Mesothelial cell of epicardium (in vitro differentiated cells): ENCODE measurements at places on chromosomes 16 and 17. TPM values are rescaled to one million over a fixed set of nuclear protein-coding genes. Genes with fewer than 3 reads are reported as not detected.

GRCh38 chr17:27603880-27604794 lies 26.9 kb upstream of the LGALS9 start:
- no peak overlapping the region for H3K27ac ChIP-seq
- H3K27me3 ChIP-seq, result no peaks in the 10 kb centered on the region
- DNase-seq, result no peak
- H3K36me3 ChIP-seq, result peaks cover 11% of the 10 kb centered on the region
- H3K4me1 ChIP-seq, result peaks cover 2% of the 10 kb centered on the region

The PPY gene
- not detected in 3 replicates for total RNA-seq

The ALOX15B gene
- 0.09 TPM in 1 of 3 replicates, not detected in the others for total RNA-seq

- H3K36me3 ChIP-seq, result no peaks in the 10 kb centered on the region
- peaks cover 11% of the 10 kb centered on the region for H3K4me1 ChIP-seq
- H3K27me3 ChIP-seq, result peaks cover 3% of the 10 kb centered on the region
- DNase-seq, result no peak
- H3K4me3 ChIP-seq, result no peak overlapping the region
Observed at GRCh38 chr16:50538411-50539052, 9.7 kb upstream of the NKD1 start.

GRCh38 chr17:39791111-39791992 lies 53.6 kb downstream of the GRB7 start:
- DNase-seq, result no peak
- peak overlapping the region; percentile 59 for H3K27ac ChIP-seq
- H3K4me1 ChIP-seq, result peaks cover 11% of the 10 kb centered on the region
- H3K27me3 ChIP-seq, result peaks cover 2% of the 10 kb centered on the region

The PKMYT1 gene
- 21.1 to 22.0 TPM (median 21.8 TPM) in 3 replicates for total RNA-seq

DNA sequence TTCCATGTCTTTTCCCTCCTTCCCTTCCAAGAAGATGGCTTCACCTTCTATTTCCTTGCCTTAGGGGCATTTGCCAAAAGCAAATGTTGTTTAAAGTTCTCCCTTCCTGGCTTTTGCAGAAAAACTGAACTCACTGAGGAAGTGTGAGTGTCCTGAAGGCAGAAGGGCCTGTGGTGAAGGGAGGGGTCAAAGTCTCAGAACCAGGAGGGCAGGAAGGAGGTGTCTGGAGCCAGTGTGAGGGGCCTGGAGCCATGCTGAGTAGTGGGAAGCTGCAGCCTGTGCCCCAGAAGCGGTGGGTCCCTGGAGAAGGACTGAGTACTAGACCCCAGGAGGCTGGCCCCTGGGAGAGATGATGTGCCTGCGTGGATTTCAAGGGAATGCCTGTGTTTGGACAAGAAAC lies 23.8 kb upstream of the SUPT4H1 start:
- no peak for DNase-seq
- H3K36me3 ChIP-seq, result peaks cover 3% of the 10 kb centered on the region
- peak overlapping the region; percentile 52 for H3K27ac ChIP-seq
- H3K4me1 ChIP-seq, result peaks cover 42% of the 10 kb centered on the region
- H3K4me3 ChIP-seq, result no peak overlapping the region

DNA sequence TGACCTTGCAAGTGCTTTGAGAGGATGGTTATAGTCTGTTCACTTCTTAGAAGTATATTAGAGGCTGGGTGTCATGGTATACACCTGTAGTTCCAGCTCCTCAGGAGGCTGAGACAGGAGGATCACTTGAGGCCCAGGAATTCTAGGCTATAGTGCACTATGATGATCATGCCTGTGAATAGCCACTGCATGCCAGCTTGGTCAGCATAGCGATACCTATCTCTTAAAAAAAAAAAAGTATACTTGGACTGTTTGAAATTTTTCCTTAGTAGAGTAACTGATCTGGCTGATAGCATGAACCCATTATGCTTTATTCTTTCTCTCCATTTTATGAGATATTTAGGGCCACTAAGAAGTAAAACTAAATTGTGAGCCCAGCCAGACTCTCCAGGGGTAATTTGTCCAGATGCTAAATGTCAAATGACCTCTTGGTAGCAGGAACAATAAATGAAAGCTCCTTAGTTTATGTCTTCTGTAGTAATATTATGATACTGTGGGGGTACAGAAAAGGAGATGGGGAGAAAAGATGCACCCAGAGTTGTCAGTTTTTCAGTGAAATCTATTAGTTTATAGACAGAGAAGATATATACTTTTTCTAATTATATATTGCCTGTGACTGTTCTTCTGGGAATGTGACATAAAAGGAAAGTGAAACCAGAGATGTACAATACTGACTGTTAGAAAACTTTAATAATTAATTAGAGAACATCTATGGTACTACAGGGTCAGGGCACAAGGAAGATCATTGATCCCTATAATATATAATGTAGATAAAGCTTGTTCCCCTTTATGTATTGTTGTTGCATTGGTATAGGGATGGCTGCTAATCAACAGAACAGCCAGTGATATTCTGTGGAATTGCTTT lies 335.3 kb upstream of the TBX2 start:
- H3K4me1 ChIP-seq, result peaks cover 37% of the 10 kb centered on the region
- no peak overlapping the region for H3K4me3 ChIP-seq

- DNase-seq, result no peak
- H3K4me1 ChIP-seq, result peaks cover 11% of the 10 kb centered on the region
- no peak overlapping the region for H3K27ac ChIP-seq
- peaks cover 38% of the 10 kb centered on the region for H3K27me3 ChIP-seq
- H3K4me3 ChIP-seq, result no peak overlapping the region
- H3K36me3 ChIP-seq, result no peaks in the 10 kb centered on the region
Observed at GRCh38 chr17:76236603-76237002, 3.7 kb downstream of the RNF157 start.

DNA sequence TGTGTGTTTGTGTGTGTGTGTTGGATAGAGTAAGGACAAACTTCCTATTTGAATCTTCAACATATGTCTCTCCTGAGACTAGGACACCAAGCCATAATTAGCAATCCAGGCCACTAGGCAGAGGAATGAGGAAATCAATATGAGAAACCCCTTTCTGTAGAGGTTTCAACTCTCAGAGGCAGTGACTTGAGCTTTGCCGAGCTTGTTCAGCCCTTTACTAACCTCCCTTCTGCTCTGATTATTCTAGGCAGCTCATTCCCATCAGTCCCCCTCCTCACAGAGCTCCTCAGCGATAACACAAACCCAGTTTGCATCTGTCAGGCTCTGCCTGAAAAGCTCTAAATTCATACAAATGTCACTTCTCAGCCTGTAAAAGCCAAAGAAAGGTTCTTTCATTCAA lies 1030.3 kb downstream of the CDH8 start:
- H3K4me3 ChIP-seq, result no peak overlapping the region
- DNase-seq, result no peak
- H3K27me3 ChIP-seq, result peaks cover 17% of the 10 kb centered on the region
- no peak overlapping the region for H3K27ac ChIP-seq
- H3K36me3 ChIP-seq, result no peaks in the 10 kb centered on the region

GRCh38 chr16:82005027-82005830 lies 6.0 kb downstream of the SDR42E1 start:
- no peak for DNase-seq
- H3K36me3 ChIP-seq, result peaks cover 7% of the 10 kb centered on the region

GRCh38 chr17:36705283-36705795 lies 104.0 kb downstream of the MRM1 start:
- H3K4me3 ChIP-seq, result no peak overlapping the region
- peaks cover 78% of the 10 kb centered on the region for H3K27me3 ChIP-seq
- H3K4me1 ChIP-seq, result no peaks in the 10 kb centered on the region
- no peaks in the 10 kb centered on the region for H3K36me3 ChIP-seq
- H3K27ac ChIP-seq, result no peak overlapping the region
- DNase-seq, result no peak

The HS3ST2 gene
- total RNA-seq, result not detected in 3 replicates

GRCh38 chr16:10180771-10181163 lies 1.5 kb downstream of the GRIN2A start:
- H3K27me3 ChIP-seq, result peaks cover 87% of the 10 kb centered on the region
- peak; percentile 73 for DNase-seq
- peak overlapping the region; percentile 64 for H3K4me3 ChIP-seq
- no peak overlapping the region for H3K27ac ChIP-seq
- peaks cover 23% of the 10 kb centered on the region for H3K4me1 ChIP-seq

The HOXB4 gene
- total RNA-seq, result 34.2 to 39.2 TPM (median 34.4 TPM) in 3 replicates

DNA sequence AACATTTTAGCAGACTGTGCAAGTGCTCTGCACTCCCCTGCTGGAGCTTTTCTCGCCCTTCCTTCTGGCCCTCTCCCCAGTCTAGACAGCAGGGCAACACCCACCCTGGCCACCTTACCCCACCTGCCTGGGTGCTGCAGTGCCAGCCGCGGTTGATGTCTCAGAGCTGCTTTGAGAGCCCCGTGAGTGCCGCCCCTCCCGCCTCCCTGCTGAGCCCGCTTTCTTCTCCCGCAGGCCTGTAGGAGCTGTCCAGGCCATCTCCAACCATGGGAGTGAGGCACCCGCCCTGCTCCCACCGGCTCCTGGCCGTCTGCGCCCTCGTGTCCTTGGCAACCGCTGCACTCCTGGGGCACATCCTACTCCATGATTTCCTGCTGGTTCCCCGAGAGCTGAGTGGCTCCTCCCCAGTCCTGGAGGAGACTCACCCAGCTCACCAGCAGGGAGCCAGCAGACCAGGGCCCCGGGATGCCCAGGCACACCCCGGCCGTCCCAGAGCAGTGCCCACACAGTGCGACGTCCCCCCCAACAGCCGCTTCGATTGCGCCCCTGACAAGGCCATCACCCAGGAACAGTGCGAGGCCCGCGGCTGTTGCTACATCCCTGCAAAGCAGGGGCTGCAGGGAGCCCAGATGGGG lies 3.1 kb downstream of the GAA start:
- peaks cover 26% of the 10 kb centered on the region for H3K4me1 ChIP-seq
- H3K27me3 ChIP-seq, result no peaks in the 10 kb centered on the region
- H3K27ac ChIP-seq, result no peak overlapping the region
- no peak for DNase-seq
- no peaks in the 10 kb centered on the region for H3K36me3 ChIP-seq

DNA sequence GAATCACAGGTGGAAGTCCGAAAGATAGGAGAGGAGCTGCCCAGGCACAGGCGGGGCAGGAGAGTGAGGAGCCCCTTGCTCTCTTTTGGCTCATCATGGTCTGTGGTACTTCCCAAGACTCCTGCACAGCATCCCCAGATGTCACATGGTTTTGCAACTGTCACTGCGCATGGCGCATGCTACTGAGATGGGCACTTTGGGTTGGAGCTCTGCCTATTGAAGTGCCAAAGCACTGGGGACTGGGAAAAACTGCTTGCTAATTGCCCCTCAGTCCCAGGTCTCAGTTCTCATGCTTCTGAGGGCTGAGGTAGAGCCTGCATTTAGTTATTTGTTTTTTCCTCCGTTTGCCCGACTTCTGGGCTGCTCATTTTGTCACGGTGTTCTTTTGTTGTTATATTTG lies 156.8 kb upstream of the CDH13 start:
- DNase-seq, result no peak
- H3K4me1 ChIP-seq, result no peaks in the 10 kb centered on the region
- H3K4me3 ChIP-seq, result no peak overlapping the region
- peaks cover 50% of the 10 kb centered on the region for H3K27me3 ChIP-seq
- H3K36me3 ChIP-seq, result no peaks in the 10 kb centered on the region
- no peak overlapping the region for H3K27ac ChIP-seq

DNA sequence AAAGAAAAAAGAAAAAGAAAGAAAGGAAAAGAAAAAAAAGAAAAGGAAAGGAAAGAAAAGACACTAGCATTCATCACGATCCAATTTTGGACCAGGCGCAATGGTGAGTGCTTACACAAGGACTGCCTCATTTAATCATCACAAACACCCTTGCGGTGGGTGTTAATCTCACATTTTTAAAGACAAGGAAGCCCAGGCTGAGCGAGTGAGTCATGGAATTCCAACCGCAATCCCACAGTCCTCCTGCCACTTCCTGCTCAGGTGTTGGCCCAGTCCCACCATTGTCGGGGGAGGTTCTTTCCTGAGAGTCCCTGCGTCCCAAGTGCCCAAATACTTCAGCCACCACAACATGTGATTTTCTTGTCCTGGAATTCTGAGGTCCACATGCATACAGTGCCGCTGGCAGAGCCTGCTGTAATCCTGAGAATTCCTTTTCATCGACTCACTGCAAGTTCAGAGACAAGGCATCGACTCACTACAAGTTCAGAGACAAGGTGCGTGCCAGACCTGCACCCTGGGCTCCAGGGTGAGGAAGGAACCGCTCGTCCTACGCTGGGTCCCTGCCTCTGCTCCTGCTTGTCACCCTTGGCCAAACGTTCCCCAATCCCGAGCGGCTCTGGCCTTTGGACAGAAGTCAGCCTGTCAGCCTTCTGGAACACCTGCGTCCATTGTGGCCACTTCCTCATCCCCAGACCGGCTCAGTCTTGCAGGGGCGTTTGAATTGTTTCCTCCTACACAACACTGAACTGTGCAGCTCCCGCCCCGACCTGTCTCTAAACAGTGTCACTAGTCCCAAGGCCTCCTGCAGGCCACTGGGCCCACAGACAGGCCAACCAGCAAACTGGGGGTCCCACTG lies 5.8 kb downstream of the ZG16B start:
- H3K4me1 ChIP-seq, result peaks cover 12% of the 10 kb centered on the region
- no peak overlapping the region for H3K4me3 ChIP-seq
- H3K36me3 ChIP-seq, result no peaks in the 10 kb centered on the region
- peaks cover 20% of the 10 kb centered on the region for H3K27me3 ChIP-seq
- H3K27ac ChIP-seq, result peak overlapping the region; percentile 44

DNA sequence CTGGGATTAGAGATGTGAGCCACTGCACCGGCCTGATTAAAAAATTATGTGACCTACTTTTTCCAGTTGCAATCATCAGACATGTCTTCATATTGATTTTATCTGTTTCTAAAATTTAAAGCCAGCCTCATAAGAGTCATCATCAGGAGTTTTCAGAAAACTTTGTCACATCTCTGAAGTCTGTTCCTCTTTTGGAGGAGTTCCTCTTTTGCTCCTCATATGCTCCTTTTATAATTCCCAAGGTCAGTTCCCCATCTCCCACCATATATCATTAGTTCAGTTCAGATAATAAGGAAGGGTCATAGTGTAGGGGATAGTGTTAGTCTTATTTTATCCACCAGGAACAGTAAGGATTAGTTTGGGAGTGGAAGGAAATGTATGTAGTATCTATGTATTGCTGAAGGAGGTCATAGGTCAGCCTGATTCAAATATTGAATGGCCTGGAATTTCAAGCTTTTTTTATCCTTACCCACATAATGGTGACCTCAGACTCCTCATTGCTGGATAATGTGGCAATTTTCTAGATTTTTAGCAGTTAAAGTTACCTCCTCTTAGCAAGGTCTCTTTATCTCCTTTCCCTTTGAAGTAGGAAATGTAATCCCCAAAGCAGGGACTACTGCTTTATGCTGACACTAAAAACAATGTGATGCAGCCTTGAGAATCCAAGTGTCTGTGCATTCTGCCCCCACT lies 13.8 kb upstream of the DUSP14 start:
- H3K27ac ChIP-seq, result peak overlapping the region; percentile 96
- no peak overlapping the region for H3K4me3 ChIP-seq
- DNase-seq, result no peak
- H3K36me3 ChIP-seq, result peaks cover 40% of the 10 kb centered on the region
- no peaks in the 10 kb centered on the region for H3K27me3 ChIP-seq

GRCh38 chr17:22671110-22671509 lies 978.8 kb downstream of the KCNJ18 start:
- no peaks in the 10 kb centered on the region for H3K4me1 ChIP-seq
- H3K27ac ChIP-seq, result no peak overlapping the region
- no peak for DNase-seq
- no peaks in the 10 kb centered on the region for H3K27me3 ChIP-seq
- H3K4me3 ChIP-seq, result no peak overlapping the region
- H3K36me3 ChIP-seq, result no peaks in the 10 kb centered on the region
